ENCODE measurements at places on chromosomes 1 and 21. TPM values are rescaled to one million over a fixed set of nuclear protein-coding genes. Genes with fewer than 3 reads are reported as not detected.

- no peaks in the 10 kb centered on the region for H3K4me1 ChIP-seq
- no peak overlapping the region for H3K27ac ChIP-seq
- H3K4me3 ChIP-seq: no peak overlapping the region
- no peaks in the 10 kb centered on the region for H3K36me3 ChIP-seq
- DNase-seq: no peak
These were observed 8.0 kb upstream of the JAK1 start for GRCh38 chr1:64974288-64974825.

DNA sequence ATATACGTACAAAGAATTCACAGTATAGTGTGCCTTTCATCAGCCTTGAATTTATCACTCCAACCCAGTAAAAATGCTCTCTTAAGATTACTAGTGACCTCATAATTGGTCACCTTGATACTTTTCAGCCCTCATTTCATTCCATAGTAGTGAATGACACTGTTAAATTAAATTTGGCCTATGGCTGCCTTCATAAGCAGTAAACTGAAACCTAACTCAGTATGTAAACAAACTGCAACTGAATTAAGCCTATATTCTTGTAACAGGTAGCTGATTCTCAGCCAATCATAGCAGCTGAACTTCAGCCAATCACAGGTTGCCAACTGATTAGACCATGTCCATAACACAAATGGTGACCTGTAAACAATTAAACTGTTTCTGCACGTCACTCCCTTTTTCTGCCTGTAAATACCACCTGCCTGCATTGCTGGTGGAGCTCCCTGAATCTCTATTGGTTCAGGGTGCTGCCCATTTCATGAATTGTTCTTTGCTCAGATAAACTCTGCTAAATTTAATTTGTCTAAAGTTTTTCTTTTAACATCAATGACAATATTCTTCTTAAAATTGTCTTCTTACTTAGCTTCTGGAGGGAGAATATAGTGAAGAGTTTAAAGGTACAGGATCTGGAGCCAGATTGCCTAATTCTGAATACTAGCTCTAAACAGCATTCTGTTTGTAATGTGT, 24.0 kb upstream of the CAMSAP2 start:
- no peak for DNase-seq
- no peaks in the 10 kb centered on the region for H3K36me3 ChIP-seq
- no peak overlapping the region for H3K27ac ChIP-seq

- peaks cover 9% of the 10 kb centered on the region for H3K4me1 ChIP-seq
- peak overlapping the region; percentile 71 for H3K4me3 ChIP-seq
- no peaks in the 10 kb centered on the region for H3K27me3 ChIP-seq
- no peak overlapping the region for H3K27ac ChIP-seq
- DNase-seq: no peak
- H3K36me3 ChIP-seq: no peaks in the 10 kb centered on the region
These were observed 1.4 kb downstream of the MAGI3 start for GRCh38 chr1:113391649-113392271.

- H3K4me3 ChIP-seq: no peak overlapping the region
- no peaks in the 10 kb centered on the region for H3K27me3 ChIP-seq
- no peak for DNase-seq
- H3K27ac ChIP-seq: no peak overlapping the region
- no peaks in the 10 kb centered on the region for H3K36me3 ChIP-seq
These were observed 419.9 kb upstream of the DAB1 start for GRCh38 chr1:57843760-57844159.

DNA sequence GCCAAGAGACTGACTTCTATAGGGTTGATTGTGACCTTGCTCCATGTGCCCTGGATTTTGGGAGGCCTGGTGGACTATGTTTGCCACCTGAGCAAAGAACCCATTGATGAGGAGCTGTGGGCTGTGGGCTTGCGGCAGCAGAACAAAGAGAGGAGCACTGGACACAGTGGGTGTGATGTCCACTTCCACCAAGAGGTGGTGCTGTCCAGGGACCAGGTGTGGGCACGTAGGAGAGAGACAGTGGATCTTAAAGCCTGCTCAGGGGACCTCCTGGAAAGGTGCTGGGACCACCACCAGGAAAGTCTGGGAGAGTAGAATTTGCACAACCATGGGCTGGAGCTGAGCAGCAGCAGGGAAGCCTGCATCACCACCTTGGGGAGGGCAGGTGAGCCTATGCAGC, 106.7 kb upstream of the ETS2 start:
- H3K4me1 ChIP-seq: no peaks in the 10 kb centered on the region
- H3K4me3 ChIP-seq: no peak overlapping the region
- no peak overlapping the region for H3K27ac ChIP-seq
- H3K27me3 ChIP-seq: peaks cover 71% of the 10 kb centered on the region
- DNase-seq: no peak
- no peaks in the 10 kb centered on the region for H3K36me3 ChIP-seq

- no peak overlapping the region for H3K4me3 ChIP-seq
- no peaks in the 10 kb centered on the region for H3K36me3 ChIP-seq
- no peaks in the 10 kb centered on the region for H3K27me3 ChIP-seq
- H3K27ac ChIP-seq: no peak overlapping the region
- H3K4me1 ChIP-seq: peaks cover 3% of the 10 kb centered on the region
- DNase-seq: peak; percentile 54
These were observed 47.6 kb downstream of the PIK3R3 start for GRCh38 chr1:46084553-46085451.

RXFP4 gene
- not detected for total RNA-seq

PLEKHA6 gene
- 5.0 TPM for total RNA-seq

DNA sequence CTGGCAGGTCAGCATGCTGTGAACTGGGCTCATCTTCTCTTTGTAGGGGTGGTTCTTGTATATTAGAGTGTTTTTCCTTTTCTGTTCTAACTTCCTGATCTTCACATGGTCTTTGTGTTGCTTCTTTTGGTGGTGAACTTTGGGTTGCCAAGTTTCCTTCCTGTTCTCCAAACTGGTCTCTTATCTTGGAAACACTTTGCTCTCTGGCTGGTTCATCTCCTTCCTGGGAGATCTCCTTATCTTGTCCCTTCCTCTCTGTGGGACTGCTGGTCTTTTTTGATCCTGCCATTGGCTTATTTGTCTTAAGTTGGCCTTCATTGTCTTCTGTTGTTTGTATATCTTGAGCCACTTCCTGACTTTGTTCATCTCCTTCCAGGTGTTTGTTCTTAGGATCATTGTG, 2.1 kb downstream of the TCHHL1 start:
- DNase-seq: no peak
- no peaks in the 10 kb centered on the region for H3K4me1 ChIP-seq
- H3K27ac ChIP-seq: no peak overlapping the region
- H3K4me3 ChIP-seq: no peak overlapping the region

- H3K27ac ChIP-seq: no peak overlapping the region
- DNase-seq: no peak
- H3K4me3 ChIP-seq: no peak overlapping the region
These were observed 220.3 kb downstream of the PLPP3 start for GRCh38 chr1:56359056-56359455.

UBE2G2 gene
- 75.8 TPM for total RNA-seq

KRTAP10-3 gene
- not detected for total RNA-seq

CITED4 gene
- 0.28 TPM for total RNA-seq

GRCh38 chr1:95652423-95652965, 418.5 kb downstream of the RWDD3 start:
- no peaks in the 10 kb centered on the region for H3K36me3 ChIP-seq
- DNase-seq: no peak
- H3K27ac ChIP-seq: no peak overlapping the region
- no peaks in the 10 kb centered on the region for H3K27me3 ChIP-seq
- H3K4me3 ChIP-seq: no peak overlapping the region

GNAI3 gene
- 25.0 TPM for total RNA-seq

DNA sequence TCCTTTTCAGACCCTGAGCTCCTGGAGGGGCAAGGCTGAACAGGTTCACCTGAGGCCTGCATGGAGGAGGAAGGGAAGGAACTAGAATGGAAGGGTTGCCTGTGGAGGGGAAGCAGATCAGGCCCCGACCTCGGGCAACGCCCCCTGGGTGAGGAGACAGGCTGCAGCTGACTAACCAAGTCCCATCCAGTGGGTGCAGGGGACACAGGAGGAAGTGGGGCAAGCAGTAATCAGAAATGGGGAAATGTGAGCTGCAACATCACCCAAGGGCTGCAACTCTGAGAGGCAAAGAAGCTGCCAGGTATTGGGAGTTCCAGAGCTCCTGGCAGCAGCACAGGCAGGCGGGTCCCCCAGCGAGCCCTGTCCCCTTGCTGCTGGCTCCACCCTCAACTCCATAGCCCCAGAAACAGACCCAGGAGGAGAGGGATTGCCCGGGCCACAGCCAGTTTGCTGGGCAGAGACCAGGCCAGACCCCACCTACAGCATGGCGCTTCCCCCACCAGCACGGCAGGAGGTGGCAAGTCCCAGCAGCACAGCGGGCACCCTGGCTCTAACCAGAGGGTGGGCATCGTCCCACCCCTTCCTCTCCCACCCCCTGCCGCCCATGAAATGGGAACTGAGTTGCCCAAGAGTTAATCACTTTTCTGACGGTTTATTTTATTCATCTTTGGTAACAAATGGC, 38.5 kb downstream of the MRPL37 start:
- H3K27ac ChIP-seq: no peak overlapping the region
- H3K36me3 ChIP-seq: peaks cover 57% of the 10 kb centered on the region
- no peak for DNase-seq
- H3K4me1 ChIP-seq: no peaks in the 10 kb centered on the region
- H3K27me3 ChIP-seq: no peaks in the 10 kb centered on the region
- H3K4me3 ChIP-seq: no peak overlapping the region

GRCh38 chr1:93906480-93906879, 2.8 kb downstream of the GCLM start:
- no peaks in the 10 kb centered on the region for H3K36me3 ChIP-seq
- H3K4me1 ChIP-seq: peaks cover 4% of the 10 kb centered on the region
- no peak for DNase-seq
- no peak overlapping the region for H3K4me3 ChIP-seq
- no peak overlapping the region for H3K27ac ChIP-seq

DNA sequence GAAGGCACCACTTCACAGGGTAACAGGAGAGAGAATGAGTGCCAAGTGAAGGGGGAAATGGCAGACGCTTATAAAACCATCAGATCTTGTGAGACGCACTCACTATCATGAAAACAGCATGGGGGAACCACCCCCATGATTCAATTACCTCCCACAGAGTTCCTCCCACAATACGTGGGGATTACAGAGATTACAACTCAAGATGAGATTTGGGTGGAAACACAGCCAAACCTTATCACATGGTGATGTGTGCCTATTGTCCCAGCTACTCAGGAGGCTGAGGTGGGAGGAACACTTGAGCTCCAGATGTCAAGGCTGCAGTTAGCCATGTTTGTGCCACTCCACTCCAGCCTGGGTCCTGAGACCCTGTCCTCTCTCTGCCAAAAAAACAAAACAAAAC, 56.0 kb upstream of the DSCAM start:
- no peaks in the 10 kb centered on the region for H3K36me3 ChIP-seq
- no peaks in the 10 kb centered on the region for H3K4me1 ChIP-seq
- no peak overlapping the region for H3K4me3 ChIP-seq
- no peak for DNase-seq
- no peaks in the 10 kb centered on the region for H3K27me3 ChIP-seq
- H3K27ac ChIP-seq: no peak overlapping the region

GRCh38 chr1:210412240-210412639, 83.5 kb downstream of the HHAT start:
- H3K27ac ChIP-seq: no peak overlapping the region
- no peaks in the 10 kb centered on the region for H3K27me3 ChIP-seq
- H3K4me1 ChIP-seq: no peaks in the 10 kb centered on the region
- DNase-seq: no peak
- H3K4me3 ChIP-seq: no peak overlapping the region
- H3K36me3 ChIP-seq: no peaks in the 10 kb centered on the region

SIM2 gene
- 1.9 TPM for total RNA-seq

DNA sequence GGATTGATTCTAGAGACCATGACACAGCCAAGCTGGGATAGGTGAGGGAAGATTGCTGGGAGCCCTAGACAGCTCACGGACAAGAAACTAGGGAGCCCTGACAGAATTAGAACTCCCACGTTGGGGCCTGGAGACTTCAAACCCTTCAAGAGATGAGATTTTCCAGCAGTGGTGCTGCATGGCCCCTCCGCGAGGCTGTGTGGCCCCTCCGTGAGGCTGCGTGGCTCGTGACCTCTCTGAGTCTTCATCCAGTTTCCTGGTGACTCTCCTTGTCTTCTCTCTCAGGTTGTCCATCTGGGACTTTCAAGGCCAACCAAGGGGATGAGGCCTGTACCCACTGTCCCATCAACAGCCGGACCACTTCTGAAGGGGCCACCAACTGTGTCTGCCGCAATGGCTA, 109.9 kb downstream of the LACTBL1 start:
- peaks cover 7% of the 10 kb centered on the region for H3K4me1 ChIP-seq
- H3K36me3 ChIP-seq: peaks cover 28% of the 10 kb centered on the region
- no peak overlapping the region for H3K4me3 ChIP-seq
- H3K27me3 ChIP-seq: no peaks in the 10 kb centered on the region
- no peak overlapping the region for H3K27ac ChIP-seq
- DNase-seq: no peak

DNA sequence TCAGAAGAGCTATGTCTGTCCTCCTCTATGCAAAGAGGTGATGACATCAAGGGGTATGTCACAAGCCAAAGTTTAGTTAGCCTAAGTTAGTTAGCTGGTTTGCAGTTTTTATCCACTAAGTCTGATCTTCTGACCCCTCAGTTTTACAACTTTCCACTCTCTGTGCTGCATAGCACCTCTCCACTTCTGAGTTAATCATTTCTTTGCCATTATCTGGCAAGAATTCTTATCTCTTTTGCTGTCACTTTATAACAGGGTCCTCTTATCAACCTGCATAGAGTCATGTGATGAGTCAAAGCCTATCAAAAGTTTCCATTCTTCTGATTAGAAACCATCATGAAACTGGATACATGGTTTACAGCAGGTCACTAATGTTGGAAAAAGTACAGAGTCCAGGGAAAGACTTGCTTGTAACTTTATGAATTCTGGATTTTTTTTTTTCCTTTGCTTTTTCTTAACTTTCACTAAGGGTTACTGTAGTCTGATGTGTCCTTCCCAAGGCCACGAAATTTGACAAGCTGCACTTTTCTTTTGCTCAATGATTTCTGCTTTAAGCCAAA, at the start of gene NR5A2:
Gene NR5A2 (plus strand): TSS at position 447 of the 560 bp plus-strand sequence. CDS start 138 bp downstream, outside the sequence.
- H3K36me3 ChIP-seq: no peaks in the 10 kb centered on the region
- H3K27me3 ChIP-seq: peaks cover 46% of the 10 kb centered on the region
- no peak for DNase-seq
- H3K4me3 ChIP-seq: no peak within 1 kb of the TSS

GRIK1 gene
- total RNA-seq: not detected

B3GALT6 gene
- 18.3 TPM for total RNA-seq

- H3K4me1 ChIP-seq: no peaks in the 10 kb centered on the region
- H3K36me3 ChIP-seq: no peaks in the 10 kb centered on the region
- no peak for DNase-seq
- no peaks in the 10 kb centered on the region for H3K27me3 ChIP-seq
These were observed 198.4 kb upstream of the VAMP3 start for GRCh38 chr1:7572654-7573152.

GRCh38 chr21:44521928-44522752, 17.9 kb downstream of the KRTAP10-1 start:
- no peaks in the 10 kb centered on the region for H3K36me3 ChIP-seq
- no peaks in the 10 kb centered on the region for H3K27me3 ChIP-seq
- H3K27ac ChIP-seq: no peak overlapping the region
- H3K4me3 ChIP-seq: no peak overlapping the region
- H3K4me1 ChIP-seq: no peaks in the 10 kb centered on the region
- no peak for DNase-seq
